ENCODE measurements at places on chromosomes 5 and 9.

- no peak overlapping the region for H3K27ac ChIP-seq
- H3K36me3 ChIP-seq: no peaks in the 10 kb centered on the region
- DNase-seq: no peak
- peaks cover 11% of the 10 kb centered on the region for H3K4me1 ChIP-seq
- no peak overlapping the region for H3K4me3 ChIP-seq
Measured at GRCh38 chr5:143054480-143054941, 284.3 kb downstream of the ARHGAP26 start.

DNA sequence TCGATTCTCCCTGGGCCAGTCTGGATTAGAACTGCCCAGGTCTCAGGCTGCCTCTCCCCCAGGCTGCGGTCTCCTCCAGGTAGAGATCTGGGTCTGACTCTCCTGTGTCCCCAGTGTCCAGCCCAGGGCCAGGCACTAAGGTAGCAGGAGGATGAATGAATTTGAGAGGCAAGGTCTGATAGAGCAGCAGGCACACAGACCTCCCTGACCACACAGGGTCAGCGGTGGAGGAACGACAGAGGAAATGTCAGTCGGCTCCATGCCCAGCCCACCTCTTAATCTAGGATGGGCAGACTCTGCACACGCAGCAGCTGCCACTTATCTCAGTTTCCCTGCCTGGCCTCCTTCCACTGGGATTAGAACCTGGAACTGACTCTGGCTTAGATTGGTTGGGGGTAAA, 272.7 kb upstream of the MVB12B start:
- no peak overlapping the region for H3K27ac ChIP-seq
- H3K4me1 ChIP-seq: no peaks in the 10 kb centered on the region
- no peak overlapping the region for H3K4me3 ChIP-seq
- H3K27me3 ChIP-seq: no peaks in the 10 kb centered on the region
- no peaks in the 10 kb centered on the region for H3K36me3 ChIP-seq

- H3K4me1 ChIP-seq: peaks cover 34% of the 10 kb centered on the region
- peak overlapping the region; percentile 55 for H3K4me3 ChIP-seq
- H3K27ac ChIP-seq: no peak overlapping the region
- no peaks in the 10 kb centered on the region for H3K36me3 ChIP-seq
- no peak for DNase-seq
Measured at GRCh38 chr9:122219856-122220672, 8.7 kb downstream of the LHX6 start.

DNA sequence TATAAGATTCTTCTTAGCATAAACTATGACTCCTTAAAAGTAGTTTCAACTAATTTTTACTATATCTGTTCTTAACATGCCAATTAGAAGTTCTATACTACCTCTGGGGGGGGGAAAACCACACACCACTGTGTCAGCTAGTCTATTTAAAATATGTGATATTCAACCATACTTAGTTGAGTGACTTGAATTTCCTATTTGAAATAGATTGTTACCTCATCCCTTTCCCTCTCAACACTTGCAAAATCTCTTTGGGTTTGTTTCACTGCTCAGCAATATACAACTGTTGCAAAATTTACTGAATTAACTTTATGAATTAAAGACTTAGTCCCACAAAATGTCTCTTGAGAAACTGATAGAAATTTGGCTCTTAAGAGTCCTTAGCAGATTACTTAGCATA, 151.1 kb upstream of the POU5F2 start:
- DNase-seq: no peak
- H3K4me1 ChIP-seq: no peaks in the 10 kb centered on the region
- no peaks in the 10 kb centered on the region for H3K27me3 ChIP-seq
- no peak overlapping the region for H3K4me3 ChIP-seq

GRCh38 chr5:178902849-178903248, 7.1 kb downstream of the ZFP2 start:
- no peaks in the 10 kb centered on the region for H3K4me1 ChIP-seq
- H3K4me3 ChIP-seq: no peak overlapping the region
- no peaks in the 10 kb centered on the region for H3K27me3 ChIP-seq
- H3K36me3 ChIP-seq: peaks cover 9% of the 10 kb centered on the region
- no peak overlapping the region for H3K27ac ChIP-seq
- DNase-seq: no peak

- DNase-seq: no peak
- no peaks in the 10 kb centered on the region for H3K27me3 ChIP-seq
- H3K27ac ChIP-seq: no peak overlapping the region
- H3K4me1 ChIP-seq: peaks cover 10% of the 10 kb centered on the region
- peaks cover 10% of the 10 kb centered on the region for H3K36me3 ChIP-seq
Measured at GRCh38 chr9:99003308-99003707, 59.6 kb downstream of the COL15A1 start.

DNA sequence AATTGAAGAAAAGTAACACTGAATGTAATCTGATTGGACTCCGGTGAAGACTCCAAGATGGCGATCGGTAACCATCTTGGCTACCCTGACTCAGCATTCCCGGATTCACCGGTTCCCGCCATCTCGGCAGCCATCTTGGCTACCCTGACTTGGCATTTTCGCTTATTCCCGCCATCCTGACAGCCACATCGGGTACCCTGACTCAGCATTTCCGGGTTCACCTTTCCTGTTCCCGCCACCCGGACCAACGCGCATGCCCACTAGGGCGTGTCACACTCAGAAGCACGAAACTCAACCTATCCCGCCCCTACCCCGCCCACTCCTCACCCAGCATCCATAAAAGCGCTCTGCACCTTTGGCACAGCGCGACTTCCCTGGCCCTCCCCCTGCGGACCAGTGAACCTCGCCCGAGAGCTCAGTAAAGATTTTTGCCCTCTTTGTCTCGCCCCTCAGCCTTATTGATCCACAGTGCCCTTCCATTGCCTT, 17.2 kb downstream of the SPTLC1 start:
- peaks cover under 1% of the 10 kb centered on the region for H3K36me3 ChIP-seq
- no peaks in the 10 kb centered on the region for H3K4me1 ChIP-seq
- peak overlapping the region; percentile 62 for H3K4me3 ChIP-seq
- no peaks in the 10 kb centered on the region for H3K27me3 ChIP-seq
